ENCODE measurements at places on chromosomes 6 and 20.

DNA sequence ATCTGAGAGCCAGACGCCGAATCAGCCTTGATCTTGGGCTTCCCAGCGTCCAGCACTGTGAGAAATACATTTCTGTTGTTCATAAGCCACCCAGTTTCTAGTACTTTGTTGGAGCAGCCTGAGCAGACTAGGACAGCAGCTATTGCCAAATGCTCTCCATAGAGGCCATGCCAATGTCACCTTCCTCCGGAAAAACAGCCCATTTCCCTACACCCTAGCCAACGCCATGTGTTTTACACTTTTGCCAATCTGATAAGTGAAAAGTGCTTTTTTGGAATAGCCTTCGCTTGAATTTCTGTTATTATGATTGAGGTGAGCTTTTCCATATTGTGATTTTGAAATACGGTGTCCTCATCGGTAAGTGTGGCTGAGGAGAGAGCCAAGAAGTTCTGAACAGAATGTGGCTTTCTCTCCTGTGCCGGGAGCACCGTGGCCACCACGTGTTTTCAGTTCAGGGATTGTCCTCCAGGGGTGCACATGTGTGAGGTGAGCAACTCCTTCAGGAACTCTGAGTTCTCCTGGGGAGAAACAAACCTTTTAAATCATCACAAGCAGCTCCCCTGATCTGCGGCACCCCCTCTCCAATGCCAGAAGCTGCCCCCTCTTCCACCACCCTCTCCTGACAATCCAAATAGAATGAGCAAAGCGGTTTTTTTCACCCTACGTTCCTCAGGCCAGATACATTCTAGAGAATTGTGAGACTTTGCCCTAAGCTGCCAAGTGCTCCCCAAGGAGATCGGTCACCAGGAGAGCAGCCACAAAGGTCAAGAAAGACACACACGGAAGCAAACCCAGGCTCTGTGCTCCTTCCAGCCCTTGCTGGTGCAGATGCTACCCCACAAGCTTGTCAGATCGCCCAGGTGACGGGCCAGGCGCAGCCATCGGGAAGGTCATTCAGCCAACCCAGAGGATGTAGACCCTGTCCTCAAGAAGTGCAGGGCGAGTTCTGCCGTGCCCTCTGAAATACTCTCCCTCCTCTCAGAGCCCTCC, 36.0 kb downstream of the TAF8 start:
- no peak for DNase-seq

DNA sequence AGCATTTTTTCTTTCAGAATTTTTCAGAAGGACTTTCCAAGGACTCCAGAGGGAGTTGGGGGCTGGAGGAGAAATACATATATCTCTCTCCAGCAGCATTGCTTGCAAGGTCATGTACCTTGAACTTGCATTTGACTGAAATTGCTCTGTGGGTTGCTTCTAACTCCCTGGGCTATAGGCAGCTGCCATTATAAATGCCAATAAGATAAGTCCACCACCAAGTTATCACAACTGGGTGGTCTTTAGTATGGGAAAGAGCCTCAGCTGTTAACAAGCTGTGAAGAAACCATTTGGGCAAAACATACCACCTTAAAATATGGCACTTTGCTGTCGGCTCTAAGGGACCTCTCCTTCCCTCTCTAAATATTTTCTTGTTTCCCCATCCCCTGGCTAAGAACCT, 20.9 kb upstream of the CITED2 start:
- no peak for DNase-seq

- DNase-seq = no peak
These were observed 568.4 kb upstream of the MAP3K7 start for GRCh38 chr6:91155129-91155785.

DNA sequence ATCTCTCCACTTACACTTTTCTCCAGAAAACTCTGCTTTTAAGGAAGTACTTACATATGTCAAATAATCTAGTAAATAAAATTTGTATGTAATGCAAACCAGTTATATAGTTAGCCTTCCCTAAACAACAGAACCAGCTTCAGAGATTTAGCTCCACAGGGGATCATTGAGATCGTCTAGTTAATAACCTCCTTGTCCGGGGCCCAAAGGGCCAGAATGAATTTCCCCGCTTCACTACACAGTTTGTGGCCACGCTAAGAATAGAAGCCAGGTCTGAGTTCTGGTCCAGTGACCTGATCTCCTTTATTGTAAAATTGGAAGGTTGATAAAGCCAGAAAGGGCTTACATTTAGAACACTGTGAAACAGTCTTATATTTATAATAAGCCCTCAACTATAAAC, 245.2 kb downstream of the TPBG start:
- no peak for DNase-seq

DNA sequence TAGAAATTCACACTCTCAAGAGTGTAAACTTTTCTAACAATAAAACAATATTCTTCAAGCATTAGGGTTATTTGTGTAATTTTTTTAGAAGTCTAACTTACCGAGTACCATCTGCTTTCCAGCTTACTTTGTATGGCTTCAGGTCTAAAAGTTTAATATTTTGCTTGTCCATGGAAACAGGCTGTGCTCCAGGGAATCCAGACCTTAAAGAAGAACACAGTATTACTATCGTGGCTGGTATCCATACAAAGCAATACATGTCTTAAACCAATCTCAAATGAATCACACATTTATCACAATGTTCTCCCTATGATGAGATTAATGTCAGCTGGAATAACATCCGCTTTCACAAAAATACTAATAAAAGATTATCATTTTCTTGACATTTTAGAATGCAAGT, 73.0 kb downstream of the RNGTT start:
- DNase-seq = no peak

GRCh38 chr20:52493171-52493721, 301.7 kb upstream of the ZFP64 start:
- no peak for DNase-seq

GRCh38 chr20:63675681-63676368, 17.7 kb downstream of the RTEL1 start:
- DNase-seq = no peak

Measured in cortex of kidney (tissue), 1 donor.